ENCODE measurements at places on chromosomes 6 and 20.

DNA sequence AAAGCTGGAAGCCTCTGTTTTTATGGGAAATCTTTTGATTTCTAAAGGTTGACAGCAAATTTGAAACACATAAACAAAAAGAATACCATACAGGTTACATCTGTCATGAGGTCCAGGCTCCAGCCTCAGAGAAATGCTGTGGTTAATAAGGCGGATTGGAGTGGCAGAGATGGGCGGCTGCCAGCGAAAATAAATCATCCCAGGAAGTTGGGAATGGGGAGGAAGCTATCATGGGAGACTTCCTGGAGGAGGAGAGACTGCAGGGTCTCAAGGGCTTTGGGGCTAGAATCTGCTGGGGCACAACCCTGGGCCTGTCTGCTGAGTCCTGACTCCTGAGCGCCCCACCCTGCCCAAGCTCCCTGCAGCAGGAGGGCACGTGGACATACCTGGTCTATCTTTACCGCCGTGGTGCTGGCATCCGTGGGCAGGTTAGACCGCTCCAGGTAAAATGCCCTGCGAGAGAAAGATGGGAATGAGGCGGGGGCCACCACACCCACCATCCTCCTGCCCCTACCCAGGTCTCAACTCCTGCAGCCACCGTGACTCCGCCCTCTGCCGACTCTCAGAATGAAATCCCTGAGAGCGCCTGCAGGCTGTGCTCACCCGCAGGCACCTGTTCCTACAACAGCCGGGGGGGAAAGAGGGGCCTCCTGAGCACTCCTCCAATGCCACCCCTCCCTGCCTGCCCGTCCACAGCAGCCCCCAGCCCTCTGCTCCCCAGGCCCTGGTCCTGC, 197.3 kb downstream of the PREX1 start:
- DNase-seq, result no peak

DNA sequence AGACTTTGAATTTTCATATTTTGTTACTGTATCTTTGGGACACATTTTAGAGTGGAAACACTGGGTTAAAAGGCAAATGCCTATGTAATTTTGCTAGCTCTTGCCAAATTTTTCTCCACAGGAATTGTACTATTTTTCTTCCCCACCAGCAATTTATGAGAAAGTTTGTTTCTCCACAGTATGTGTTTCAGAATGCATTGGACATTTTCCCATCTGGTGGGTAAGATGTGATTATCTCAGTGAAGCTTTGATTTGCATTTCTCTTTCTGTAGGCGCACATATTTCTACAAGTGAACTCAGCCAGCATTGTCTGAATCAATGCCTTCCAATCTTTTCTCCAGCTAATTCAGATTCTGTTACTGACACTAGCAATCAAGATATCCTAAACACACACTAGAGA, 157.8 kb downstream of the RCAN2 start:
- DNase-seq, result no peak

DNA sequence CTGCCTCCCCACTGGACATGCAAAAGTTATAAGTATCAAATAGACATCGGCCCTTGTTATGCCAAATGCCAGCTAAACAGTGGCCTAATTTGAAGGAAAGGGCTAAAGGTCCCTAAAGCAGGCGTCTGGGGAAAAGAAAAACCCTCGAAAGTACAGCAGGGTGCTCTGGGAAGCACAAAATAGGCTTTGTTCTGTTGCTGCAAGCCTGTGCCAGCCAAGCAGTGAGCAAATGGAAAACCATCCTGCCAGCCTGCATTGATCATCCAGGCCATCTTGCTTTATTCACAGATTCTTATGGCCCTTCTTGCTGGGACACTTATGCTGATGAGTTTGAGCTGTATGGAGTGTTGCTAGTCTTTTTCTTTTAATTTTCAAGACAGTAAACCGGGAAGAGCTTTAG, 62.2 kb upstream of the PLEKHG1 start:
- DNase-seq, result no peak

DNA sequence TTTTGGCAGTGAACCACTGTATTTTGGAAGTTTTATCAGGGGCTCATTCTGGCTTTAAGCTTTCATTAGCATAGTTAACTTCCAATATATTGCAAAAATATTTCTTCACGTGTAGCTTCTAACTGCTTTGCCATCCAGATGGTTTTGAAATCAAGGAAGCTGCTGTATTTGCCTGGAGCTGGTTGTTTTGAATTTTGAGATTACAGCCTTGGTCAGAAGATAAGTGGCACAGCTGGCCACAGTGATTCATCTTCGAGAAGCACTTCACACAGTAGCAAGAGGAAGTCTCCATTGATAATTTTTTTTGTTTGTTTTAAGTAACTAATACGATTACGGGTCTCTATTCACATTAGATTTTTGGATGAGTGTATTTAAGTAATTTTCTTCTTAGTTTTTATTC, 3.8 kb downstream of the APCDD1L start:
- DNase-seq, result no peak

GRCh38 chr6:22421198-22421597, 124.4 kb upstream of the PRL start:
- no peak for DNase-seq

- no peak for DNase-seq
These were observed 25.8 kb downstream of the HLA-E start for GRCh38 chr6:30515106-30515505.

GRCh38 chr6:69069881-69070280, 434.8 kb downstream of the ADGRB3 start:
- DNase-seq, result no peak

DNA sequence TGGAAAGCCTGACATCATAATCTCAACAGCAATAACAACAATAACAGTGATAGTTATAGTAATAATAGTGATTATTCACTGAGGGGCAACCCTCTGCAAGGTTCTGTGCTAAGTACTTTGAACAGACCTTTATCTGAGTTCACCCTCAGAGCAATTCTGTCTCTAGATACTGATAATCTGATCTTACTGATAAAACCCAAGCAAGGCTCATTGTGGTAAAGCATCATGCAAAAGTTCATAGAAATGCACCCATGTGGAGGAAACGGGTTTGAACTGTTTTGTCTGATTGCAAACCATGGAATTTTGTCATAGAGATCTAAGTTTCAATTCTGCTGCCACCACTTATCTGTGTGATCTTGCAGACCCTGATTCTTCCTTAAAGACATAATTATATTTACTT, 1.3 kb upstream of the KIAA0408 start:
- DNase-seq, result no peak

DNA sequence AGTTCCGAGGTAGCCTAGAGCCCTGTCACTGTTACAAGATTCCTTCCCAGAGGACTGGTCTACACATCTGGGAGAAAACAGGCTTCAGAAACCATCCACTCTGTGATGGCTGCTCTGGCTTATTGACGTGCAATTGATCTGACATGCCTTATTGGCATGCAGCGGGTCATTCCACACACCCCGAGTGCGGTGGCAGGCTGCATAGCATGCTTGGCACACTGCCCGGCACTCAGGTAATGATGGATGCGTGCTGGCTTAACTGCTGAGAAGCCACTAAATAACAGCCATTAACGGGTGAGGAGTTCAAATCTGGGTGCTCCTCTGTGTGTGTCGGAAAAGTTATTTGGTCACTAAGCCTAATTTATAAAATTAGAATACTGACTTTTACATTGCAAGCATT, 67.9 kb upstream of the CDH4 start:
- DNase-seq, result no peak
